ENCODE measurements at places on chromosomes 1 and 21.

DNA sequence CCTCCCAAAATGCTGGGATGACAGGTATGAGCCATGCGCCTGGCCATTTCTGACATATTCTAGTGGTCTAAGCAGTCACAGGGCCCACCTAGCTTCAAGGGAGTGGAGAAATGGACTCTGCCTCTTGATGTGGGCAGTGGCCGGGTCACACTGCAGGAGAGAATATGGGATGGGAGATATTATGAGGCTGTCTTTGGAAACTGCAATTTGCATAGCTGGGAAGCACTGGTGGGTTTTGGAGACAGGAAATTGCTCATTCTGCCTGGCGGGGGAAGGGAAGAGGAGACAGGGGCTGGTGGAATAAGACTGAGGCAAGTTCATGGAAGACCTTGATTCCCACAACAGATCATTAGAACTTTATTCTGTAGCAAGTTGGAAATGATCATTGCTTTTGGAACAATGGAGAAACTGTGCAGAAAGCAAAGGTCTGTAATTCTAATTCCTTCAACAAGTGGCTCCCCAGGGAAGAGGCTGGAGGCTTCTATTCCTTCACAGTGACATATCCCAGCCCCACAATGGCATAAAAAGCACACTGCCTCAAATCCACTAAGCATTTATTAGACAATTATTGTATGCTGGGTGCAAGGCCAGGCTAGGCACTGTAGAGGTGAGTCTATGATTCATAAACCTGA, 10.5 kb downstream of the NCMAP start:
- H3K27me3 ChIP-seq = peaks cover 7% of the 10 kb centered on the region
- no peak overlapping the region for H3K27ac ChIP-seq
- no peak overlapping the region for H3K4me3 ChIP-seq
- no peaks in the 10 kb centered on the region for H3K4me1 ChIP-seq
- H3K36me3 ChIP-seq = peaks cover 3% of the 10 kb centered on the region

- peaks cover 10% of the 10 kb centered on the region for H3K36me3 ChIP-seq
- no peak overlapping the region for H3K27ac ChIP-seq
- H3K4me1 ChIP-seq = no peaks in the 10 kb centered on the region
- no peaks in the 10 kb centered on the region for H3K27me3 ChIP-seq
- DNase-seq = no peak
Measured at GRCh38 chr1:201147396-201148015, 6.8 kb downstream of the TMEM9 start.

DNA sequence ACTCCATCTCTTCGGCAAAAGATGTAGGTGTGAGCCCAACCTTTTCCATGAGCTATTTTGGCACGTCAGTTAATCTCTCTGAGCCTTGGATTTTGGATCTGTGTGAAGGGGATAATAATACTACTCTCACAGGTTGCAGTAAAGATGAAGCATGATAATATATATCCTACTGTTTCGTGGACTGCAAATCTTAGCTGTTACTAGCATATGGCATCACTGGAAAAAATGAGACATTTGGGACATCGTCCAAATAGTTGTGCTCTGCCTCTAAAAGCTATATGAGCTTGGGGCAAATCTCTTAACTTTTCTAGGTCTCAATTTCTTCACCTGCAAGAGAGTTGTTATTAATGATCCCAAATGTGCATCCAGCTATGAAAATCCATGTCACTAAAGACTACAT, 147.4 kb upstream of the ZRANB2 start:
- no peak for DNase-seq
- no peaks in the 10 kb centered on the region for H3K27me3 ChIP-seq
- H3K4me3 ChIP-seq = no peak overlapping the region
- no peaks in the 10 kb centered on the region for H3K36me3 ChIP-seq
- H3K4me1 ChIP-seq = no peaks in the 10 kb centered on the region

DNA sequence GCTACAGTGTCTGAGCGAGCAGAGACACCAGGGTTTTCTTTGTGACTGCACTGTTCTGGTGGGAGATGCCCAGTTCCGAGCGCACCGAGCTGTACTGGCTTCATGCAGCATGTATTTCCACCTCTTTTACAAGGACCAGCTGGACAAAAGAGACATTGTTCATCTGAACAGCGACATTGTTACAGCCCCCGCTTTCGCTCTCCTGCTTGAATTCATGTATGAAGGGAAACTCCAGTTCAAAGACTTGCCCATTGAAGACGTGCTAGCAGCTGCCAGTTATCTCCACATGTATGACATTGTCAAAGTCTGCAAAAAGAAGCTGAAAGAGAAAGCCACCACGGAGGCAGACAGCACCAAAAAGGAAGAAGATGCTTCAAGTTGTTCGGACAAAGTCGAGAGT, 2.7 kb downstream of the ZBTB18 start:
- no peak overlapping the region for H3K4me3 ChIP-seq
- no peak overlapping the region for H3K27ac ChIP-seq
- no peaks in the 10 kb centered on the region for H3K27me3 ChIP-seq
- H3K4me1 ChIP-seq = peaks cover 17% of the 10 kb centered on the region
- DNase-seq = no peak

- no peaks in the 10 kb centered on the region for H3K4me1 ChIP-seq
- no peak overlapping the region for H3K27ac ChIP-seq
- H3K36me3 ChIP-seq = no peaks in the 10 kb centered on the region
- H3K4me3 ChIP-seq = no peak overlapping the region
- no peak for DNase-seq
Measured at GRCh38 chr1:111099289-111099688, 40.6 kb downstream of the DRAM2 start.

DNA sequence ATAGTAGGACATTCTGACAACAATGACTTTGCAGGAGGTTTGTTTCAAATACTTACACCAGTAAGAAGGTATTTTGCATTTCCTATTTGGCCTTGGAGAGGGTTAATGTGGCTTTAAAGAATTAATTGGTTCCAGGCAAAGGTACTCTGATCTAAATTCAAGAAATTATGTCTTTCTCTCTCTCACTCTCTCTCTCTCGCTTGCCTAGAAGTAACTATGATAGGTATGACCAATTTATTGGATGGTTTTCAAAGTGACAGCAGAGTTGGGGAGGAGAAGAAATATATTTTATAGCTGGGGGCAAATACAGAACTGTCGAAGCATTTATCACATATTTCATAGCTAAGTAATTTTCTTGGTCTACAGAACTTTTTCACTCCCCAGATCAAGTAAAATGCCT, 116.0 kb downstream of the ATP6V1G3 start:
- no peaks in the 10 kb centered on the region for H3K27me3 ChIP-seq
- no peak overlapping the region for H3K4me3 ChIP-seq
- no peak overlapping the region for H3K27ac ChIP-seq
- no peak for DNase-seq
- no peaks in the 10 kb centered on the region for H3K4me1 ChIP-seq

Data from effector memory CD8-positive, alpha-beta T cell (primary cell).